ENCODE measurements at places on chromosomes 5 and 9. TPM values are rescaled to one million over a fixed set of nuclear protein-coding genes. Genes with fewer than 3 reads are reported as not detected.

The HTR1A gene
- total RNA-seq, result not detected

The SV2C gene
- total RNA-seq, result not detected

The TTC16 gene
- total RNA-seq, result not detected

The LRRC70 gene
- 1.6 TPM for total RNA-seq

The KCNT1 gene
- not detected for total RNA-seq

The SAPCD2 gene
- 1.2 TPM for total RNA-seq

The ANKRD20A1 gene
- 0.26 TPM for total RNA-seq

The C9orf153 gene
- 0.26 TPM for total RNA-seq

The PFN3 gene
- total RNA-seq, result not detected

The ATP10B gene
- 12.4 TPM for total RNA-seq

The LHX6 gene
- total RNA-seq, result 0.13 TPM

The ACTL7B gene
- not detected for total RNA-seq

The QRFP gene
- not detected for total RNA-seq

The FAXDC2 gene
- 1.1 TPM for total RNA-seq

The SPATA9 gene
- total RNA-seq, result not detected

The SPINK4 gene
- total RNA-seq, result not detected

The NELFB gene
- 67.9 TPM for total RNA-seq

The SPINK13 gene
- not detected for total RNA-seq

The TAF1L gene
- under 0.01 TPM for total RNA-seq

The MEF2C gene
- total RNA-seq, result 0.26 TPM

The GRM6 gene
- total RNA-seq, result not detected

The C6 gene
- not detected for total RNA-seq

The LPAR1 gene
- 16.8 TPM for total RNA-seq

The PTPN3 gene
- 14.2 TPM for total RNA-seq

The MLANA gene
- not detected for total RNA-seq

The ANKRD34B gene
- total RNA-seq, result not detected

The CAVIN4 gene
- 0.53 TPM for total RNA-seq

The GFPT2 gene
- 0.26 TPM for total RNA-seq

The ECM2 gene
- 0.90 TPM for total RNA-seq

The STKLD1 gene
- under 0.01 TPM for total RNA-seq

The SHOC1 gene
- under 0.01 TPM for total RNA-seq

The GKAP1 gene
- 0.90 TPM for total RNA-seq

The NRG2 gene
- under 0.01 TPM for total RNA-seq

The FSTL4 gene
- not detected for total RNA-seq

The PPIC gene
- 45.0 TPM for total RNA-seq

The HSD17B3 gene
- 1.2 TPM for total RNA-seq

The GPRIN1 gene
- 2.8 TPM for total RNA-seq
